ENCODE measurements at places on chromosomes 4 and X.

- no peak for DNase-seq
Observed at GRCh38 chrX:46627711-46628419, 54.3 kb downstream of the CHST7 start.

DNA sequence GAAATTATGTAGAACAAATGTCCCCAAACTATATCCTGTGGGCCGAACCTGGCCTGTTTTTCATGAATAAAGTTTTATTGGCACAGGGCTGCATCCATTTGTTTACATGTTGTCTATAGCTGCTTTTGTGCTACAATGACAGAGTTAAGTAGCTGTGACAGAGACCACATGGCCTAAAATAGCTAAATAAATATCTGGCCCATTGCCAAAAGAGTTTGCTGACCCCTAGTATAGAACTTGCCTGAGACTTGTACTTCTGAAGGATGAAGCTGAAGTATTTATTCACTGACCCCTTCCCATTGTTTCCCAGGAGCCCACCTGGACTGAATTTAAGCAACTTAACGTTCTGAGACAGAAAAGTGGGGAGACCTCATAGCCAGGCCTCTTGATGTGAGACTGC lies 325.6 kb downstream of the FRMPD4 start:
- no peak for DNase-seq

DNA sequence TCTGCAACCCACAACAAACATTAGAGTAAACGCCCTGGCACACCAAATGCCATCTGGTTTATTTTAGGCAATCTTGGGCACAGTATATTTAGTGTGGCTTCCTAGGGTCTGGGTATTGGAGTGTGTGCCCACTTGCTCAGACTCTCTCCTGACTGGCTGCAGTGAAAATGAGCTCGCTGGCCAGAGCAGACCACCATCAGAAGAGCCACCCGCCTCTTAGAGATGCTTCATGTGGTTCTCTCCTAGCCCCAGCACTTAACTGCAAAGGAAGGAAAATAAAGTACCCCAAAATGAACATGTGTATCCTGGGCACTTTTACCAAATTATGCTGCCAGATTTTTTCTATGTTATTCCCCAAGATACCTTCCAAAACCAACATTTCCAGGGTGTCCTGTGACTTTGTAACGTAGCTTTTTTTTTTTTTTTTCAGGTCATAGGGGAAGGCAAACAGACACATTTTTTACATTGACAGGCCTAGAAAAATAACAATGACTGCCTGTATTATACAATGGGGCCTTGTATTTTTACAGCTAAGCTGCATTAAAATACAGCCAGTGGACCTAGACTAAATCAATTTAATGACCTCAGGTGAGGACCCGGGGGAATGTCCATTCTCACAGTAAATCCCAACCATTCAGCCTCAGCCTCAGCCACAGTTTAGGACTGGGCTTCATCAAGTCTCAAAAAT lies 193.7 kb downstream of the RASL11B start:
- no peak for DNase-seq

- no peak for DNase-seq
Observed at GRCh38 chrX:108285918-108286317, 152.3 kb downstream of the COL4A6 start.

DNA sequence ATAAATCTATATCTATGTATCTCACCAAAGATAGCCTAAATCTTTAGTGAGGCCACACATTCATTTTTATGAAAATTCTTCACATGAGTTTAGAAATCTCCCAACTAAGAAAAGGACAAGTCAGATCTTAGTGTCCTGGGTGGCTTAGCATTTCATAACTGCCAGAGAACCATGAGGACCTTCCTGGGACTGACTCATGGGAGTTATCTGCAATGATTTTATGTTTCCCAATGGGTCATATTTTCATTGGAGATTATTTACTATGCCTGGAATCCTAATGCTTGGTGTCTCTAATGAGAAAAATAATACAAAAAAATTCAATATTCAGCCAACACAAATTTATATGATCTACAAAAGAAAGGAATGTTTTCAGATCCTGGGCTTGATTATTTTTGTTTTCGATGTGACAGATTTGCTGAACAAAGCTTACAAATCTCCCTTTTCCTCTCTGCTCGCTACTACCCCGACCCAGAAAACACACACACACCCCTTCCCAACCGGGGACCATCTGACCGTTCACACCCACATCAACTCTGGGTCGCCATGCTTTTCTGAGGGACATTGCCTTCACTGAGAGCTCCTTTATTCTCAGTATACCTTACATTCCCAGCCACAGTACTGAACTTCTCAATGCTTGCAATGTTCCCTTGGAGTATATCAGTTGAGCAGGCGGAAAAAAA lies 40.1 kb downstream of the SORBS2 start:
- no peak for DNase-seq

DNA sequence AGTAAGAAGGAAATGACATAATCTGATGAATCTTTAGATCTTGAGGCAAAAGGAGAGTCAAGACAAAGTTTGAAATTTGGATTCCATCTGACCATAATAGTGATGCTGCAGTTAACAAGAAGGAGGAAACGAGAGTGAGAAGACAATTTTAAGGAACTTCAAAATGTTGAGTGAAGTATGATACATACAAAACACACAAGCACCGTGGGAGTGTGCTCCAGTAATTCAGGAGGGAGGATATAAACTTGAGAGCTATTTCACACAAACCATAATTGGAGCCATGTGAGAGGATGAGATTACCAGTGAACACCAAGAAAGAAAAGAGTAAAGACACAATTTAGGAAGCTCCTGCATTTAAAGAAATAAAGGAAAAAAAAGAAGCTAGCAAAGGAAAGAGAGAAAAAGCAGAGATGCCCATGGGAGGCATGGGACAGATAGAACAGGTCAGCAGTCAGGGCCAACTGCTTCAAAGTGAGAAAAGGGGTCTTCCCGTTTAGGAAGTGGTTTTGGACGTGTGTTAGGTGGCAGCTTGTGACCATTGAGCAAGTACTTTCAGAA lies 150.7 kb upstream of the SLC7A11 start:
- no peak for DNase-seq

DNA sequence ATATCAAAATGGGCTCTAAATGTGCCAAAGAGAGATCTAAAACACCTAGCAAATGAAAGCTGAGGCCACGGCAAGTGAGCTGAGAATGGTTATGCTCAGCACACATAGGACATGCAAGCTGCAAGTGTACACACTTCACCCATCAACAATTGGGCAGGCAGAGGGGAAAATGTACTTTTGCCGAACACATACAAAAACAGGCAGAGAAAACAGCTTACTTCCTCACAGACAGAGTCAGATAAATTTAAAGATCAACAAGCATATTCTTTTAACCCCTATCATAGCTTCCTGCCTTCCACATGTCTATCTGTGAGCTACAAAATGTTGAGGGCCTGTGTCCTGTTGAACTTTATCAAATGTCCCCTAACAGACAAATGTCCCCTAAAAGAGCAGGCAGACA lies 60.3 kb downstream of the SH3KBP1 start:
- DNase-seq, result no peak

- no peak for DNase-seq
Observed at GRCh38 chr4:5756271-5756670, 45.3 kb downstream of the EVC start.

DNA sequence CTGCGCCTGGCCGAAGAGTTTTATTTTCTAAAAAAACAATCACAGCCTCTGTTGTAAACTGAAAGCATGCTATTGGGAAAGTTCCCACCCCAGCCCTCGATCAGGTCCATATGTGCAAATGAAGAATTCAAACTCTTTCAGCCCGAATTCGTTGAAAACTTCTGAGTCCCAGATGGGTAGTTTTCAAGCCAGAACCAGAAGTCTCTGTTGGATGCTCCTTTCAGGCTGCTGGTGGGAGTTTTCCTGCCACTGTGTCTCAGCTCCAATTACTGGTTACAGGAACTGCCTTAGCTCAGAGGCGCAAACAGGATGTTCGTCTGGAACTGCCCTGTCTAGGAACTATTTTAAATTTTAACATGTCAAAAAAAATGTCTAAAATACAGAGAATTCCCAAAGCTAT lies 9.3 kb upstream of the ALG13 start:
- no peak for DNase-seq

GRCh38 chrX:3076416-3076991 lies 35.2 kb downstream of the ARSF start:
- no peak for DNase-seq

- DNase-seq, result no peak
Observed at GRCh38 chrX:40868868-40869267, 133.5 kb upstream of the MED14 start.

DNA sequence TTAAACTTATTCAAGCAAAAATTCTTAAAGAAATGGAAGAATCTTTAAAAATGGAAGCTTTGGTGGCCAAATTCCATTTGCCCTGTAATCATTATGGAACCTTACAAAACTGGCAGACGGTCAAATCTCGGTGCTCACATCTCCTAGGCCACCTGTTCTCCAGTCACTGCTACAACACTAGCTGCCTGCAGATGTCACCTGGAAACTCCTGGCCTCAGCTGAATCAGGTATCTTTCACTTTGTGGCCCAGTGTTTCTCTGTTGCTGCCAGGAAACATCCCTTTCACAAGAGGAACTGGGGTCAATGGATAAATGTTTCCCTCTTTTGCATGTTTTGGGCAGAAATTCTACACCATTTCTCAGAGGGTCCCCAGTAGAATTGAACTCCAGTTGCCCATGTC lies 4.2 kb upstream of the CXCL3 start:
- DNase-seq, result no peak

GRCh38 chrX:134025986-134026545 lies 40.7 kb upstream of the GPC3 start:
- no peak for DNase-seq

GRCh38 chr4:187235456-187236170 lies 512.0 kb upstream of the FAT1 start:
- no peak for DNase-seq

- no peak for DNase-seq
Observed at GRCh38 chr4:1342003-1342402, 5.0 kb upstream of the UVSSA start.

DNA sequence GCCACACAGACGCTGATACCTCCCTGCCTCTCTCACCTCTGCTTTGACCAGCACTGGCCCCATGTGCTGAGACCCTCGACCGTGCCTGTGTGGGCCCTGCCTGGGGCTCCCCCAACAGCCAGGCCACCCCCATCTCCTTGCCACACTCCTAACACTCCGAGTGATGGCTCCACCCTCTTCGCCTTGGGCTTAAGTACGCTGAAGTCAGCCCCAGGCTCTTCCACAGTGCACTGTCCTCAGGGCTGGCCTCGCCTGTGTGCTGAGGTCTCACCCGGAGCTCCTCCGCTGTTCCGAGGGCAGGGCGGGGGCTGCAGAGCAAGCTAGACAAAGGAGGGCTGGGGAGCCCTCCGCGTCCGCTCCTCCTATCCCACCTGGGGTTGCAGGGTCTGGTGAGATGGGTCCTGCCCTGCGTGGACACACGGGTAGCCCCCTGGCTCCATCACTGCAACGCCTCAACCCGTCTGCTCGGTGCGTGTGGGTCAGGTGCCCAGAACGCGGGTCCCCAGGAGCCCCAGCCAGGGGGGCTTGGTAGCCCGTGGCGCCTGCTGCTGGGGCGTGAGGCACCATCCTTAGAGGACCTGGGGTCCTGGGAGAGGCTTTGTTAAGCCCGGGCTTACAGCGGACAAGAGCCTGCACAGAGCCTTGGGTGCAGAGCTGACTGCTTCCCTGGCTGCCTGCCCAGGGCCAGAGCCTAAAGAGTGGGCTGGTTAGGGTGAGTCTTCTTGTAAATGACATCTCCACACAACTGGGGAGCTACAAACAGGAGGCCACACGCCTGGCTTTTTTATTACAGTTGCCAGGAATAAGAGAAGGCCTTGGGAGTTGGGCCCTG lies 42.6 kb upstream of the NKX1-1 start:
- no peak for DNase-seq

- no peak for DNase-seq
Observed at GRCh38 chr4:77141964-77142645, 14.9 kb upstream of the CCNG2 start.

GRCh38 chrX:87846956-87847355 lies 329.4 kb downstream of the KLHL4 start:
- DNase-seq, result no peak

GRCh38 chr4:73258436-73258685 lies 237 bp downstream of the ANKRD17 start:
- DNase-seq, result peak; percentile 25

- no peak for DNase-seq
Observed at GRCh38 chr4:78484574-78484973, 67.0 kb upstream of the ANXA3 start.

DNA sequence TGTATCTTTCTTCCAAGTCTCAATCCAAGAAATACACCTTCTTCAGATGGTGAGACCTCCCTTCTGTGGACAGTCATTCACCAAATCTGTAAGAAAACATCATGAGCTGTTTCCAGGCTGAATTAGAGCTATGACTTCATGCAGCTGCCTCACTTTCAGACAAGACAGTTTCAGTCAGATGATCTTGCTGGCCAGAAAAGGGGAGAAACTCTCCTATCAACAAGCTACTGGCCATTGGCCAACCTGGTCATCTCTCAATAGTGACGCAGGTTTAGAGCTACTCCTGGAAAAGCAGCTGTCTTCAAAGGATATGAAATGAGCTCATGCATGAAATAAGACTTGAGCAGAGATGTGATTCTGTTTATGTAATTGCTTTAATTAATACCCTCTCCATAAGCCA lies 69.6 kb upstream of the NDP start:
- DNase-seq, result no peak

DNA sequence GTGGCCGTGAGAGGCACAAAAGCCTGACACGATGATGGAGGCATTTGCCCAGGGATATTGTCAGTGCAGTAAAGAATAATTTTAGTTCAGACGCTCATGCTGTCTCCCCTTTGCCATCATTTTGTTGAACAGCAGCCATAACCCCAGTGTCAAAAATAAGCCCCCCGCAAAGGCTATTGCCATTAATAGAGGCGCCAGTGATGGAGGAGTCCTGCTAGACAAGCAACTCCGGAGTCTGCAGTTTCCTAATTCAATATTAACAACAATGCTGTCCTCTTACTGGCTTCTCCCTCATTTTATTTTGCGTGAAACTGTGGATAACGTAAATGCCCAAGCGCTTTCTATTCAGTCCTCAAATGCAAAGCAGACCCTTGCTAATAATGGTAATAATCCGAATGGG lies 603 bp upstream of the SMS start:
- DNase-seq, result no peak

GRCh38 chr4:134126000-134126560 lies 75.5 kb downstream of the PABPC4L start:
- no peak for DNase-seq

GRCh38 chr4:3291969-3292570 lies 751 bp upstream of the RGS12 start:
- no peak for DNase-seq

DNA sequence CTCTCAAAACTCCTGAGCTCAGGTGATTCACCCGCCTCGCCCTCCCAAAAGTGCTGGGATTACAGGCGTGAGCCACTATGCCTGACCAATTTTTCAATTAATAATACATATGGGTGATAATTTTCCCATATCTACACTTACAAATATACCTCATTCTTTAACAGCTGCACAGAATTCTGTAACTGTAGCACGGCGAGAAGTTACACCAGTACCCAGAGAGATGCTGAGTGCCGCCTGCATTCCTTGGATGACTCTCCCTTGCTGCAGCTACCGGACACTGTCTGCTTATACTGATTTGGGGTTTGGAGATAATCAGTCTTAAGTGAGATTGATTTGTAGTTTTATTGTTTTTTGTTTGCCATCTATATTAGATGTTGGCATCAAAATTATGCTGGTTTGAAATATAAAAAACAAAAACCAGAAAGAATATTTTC lies 5.8 kb downstream of the TIFA start:
- DNase-seq, result no peak

Data from cortex of kidney (tissue), 1 donor.